ENCODE measurements at places on chromosomes 3 and 15. TPM values are rescaled to one million over a fixed set of nuclear protein-coding genes. Genes with fewer than 3 reads are reported as not detected.
A peak's percentile ranks its signal among the peaks of the same experiment; 100 is the strongest.

DNA sequence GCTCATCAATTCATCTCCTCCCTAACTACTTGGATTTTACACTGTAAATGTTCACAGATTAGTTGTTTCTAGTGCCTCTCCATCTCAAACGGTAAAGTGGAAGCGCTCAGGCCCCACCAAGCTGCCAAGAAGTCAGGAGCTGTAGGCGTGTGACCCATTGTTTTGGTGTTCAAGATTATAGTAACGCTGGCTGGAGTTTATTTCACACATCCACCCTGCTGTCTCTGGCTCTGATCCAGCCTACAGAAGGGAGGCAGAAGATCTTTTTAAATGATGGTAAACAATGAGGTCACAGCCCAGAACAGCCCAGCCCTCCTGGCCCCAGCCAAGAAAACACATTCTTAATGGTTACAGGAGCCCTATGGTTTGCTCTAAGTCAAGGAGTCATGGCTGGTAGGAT is 25.7 kb upstream of the GALNT15 start:
- H3K36me3 ChIP-seq, result no peaks in the 10 kb centered on the region
- H3K27ac ChIP-seq, result no peak overlapping the region
- H3K4me1 ChIP-seq, result no peaks in the 10 kb centered on the region
- no peak for DNase-seq

DNA sequence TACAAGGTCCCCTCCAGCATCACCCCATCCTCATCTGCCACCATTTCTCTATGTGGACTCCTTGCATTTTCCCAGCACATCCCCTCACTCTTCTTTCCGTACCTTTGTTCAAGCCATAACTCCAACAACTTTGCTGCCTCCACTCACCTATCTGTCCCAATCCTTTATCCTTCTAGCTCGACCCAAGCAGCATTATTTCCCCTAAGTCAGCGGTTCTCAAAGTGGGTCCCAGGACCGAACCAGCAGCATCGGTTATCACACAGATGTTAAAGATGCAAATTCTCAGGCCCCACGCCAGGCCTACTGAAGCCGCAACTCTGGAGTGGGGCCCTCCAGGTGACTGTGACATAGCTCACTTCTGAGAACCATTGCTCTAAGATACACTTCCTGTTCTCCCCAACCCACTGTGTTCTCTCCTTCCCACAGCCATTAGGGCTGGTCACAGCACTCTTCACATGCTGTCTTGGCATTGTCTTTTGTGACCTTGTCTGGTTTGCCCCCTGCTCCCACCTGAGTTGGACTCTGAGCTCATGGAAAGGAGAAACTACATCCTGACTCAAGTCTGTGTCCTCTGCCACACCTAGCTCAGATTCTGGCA is 56.2 kb downstream of the AAGAB start:
- H3K27ac ChIP-seq, result peak overlapping the region; percentile 33
- no peak for DNase-seq
- H3K36me3 ChIP-seq, result peaks cover 26% of the 10 kb centered on the region
- no peaks in the 10 kb centered on the region for H3K4me1 ChIP-seq

DNA sequence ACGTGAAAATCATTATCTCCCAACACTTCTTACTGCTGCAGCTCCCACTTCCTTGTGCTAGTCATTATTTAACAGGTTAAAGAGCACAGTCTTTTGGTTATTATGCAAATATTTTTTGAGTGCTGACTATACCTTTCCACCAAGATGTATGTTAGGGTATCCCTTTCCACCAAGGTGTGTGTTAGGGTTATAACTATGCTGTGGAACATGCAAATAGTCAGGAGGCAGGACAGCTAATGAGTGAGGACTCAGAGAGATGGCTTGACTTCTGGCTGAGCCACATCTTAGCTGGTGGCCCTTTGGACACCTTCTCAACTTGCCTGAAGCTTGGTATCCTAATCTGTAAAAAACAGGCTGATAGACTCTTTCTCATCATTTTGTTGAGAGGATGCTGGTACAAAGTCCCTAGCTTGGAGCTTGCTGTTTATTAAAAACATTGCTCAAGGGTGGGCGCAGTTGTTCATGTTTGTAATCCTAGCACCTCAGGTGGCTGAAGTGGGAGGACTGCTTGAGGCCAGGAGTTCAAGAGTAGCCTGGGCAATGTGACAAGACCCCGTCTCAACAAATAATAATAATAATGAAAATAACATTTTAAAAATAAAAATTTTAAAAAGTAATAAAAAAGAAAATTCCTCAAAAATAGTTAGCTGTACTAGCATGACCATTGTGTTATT is 160.5 kb upstream of the ADAMTS9 start:
- H3K27ac ChIP-seq, result no peak overlapping the region
- no peaks in the 10 kb centered on the region for H3K27me3 ChIP-seq
- no peaks in the 10 kb centered on the region for H3K4me1 ChIP-seq
- H3K4me3 ChIP-seq, result no peak overlapping the region

GOLGA6B gene
- not detected for polyA plus RNA-seq

GRCh38 chr3:32147509-32147908 is 41.1 kb downstream of the GPD1L start:
- no peak overlapping the region for H3K4me3 ChIP-seq
- no peak for DNase-seq
- no peaks in the 10 kb centered on the region for H3K27me3 ChIP-seq
- peaks cover 70% of the 10 kb centered on the region for H3K36me3 ChIP-seq
- H3K27ac ChIP-seq, result no peak overlapping the region

TLR9 gene
- polyA plus RNA-seq, result 3.8 TPM
